NCI-H526 (cell line): ENCODE measurements at places on chromosomes 6 and 20.

DNA sequence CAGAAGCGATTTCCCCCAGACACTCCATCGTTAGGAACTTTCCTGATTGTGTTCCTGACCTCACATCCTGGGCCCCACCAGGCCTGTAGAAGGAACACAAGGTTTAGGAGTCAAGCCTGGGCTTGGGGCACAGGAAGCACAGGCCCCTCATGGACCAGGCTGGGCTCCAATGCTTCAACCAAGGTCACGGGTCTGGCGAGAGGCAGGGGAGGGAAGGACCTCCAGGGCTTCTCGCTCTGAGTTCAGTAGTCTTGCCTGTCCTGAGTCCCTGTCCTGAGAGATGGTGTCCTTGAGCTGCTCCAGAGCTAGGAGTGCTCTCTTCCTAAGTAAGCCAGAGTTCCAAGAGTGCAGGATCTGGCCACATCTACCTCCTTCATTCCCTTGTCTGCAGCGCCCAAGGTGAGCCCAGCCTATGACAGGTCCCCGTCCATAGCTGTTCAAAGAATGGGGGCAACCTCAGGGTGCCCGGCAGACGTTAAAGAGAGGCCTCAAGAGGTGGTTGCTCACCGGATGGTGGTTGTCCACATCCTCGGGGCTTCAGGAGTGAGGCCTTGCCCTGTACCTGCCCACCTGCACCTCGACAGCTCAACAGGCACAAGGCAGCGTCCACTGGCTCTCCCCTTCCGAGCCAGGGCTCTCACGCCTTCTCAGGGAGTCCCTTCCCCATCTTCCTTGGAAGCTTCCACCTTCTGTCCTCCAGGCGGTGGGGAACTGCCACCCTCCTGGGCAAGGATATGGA, 1.6 kb upstream of the TUBB1 start:
- DNase-seq: no peak

DNA sequence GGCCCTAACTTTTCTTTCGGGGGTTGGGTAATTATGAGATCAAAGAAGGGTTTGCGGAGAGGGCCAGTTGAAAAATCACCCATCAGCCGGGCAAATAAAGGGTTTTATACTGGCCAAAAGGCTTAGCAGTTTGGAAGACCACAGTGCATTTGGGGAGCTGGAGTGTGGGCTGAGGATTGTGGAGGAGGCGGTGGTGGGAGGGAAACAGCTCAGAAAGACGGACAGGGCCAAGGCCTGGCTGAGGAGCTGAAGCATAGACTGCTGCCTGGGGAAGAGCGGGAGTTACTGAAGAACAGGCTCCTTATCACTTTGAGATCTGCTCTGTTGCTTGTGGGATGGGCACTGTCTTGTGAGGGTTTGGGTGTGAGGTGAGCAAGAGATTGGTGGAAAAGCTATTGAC, 144.2 kb downstream of the CARMIL1 start:
- DNase-seq: no peak

- no peak for DNase-seq
Measured at GRCh38 chr20:40631119-40631631, 57.9 kb downstream of the MAFB start.

- peak; percentile 81 for DNase-seq
Measured at GRCh38 chr6:38404355-38404754, 235.4 kb downstream of the BTBD9 start.

DNA sequence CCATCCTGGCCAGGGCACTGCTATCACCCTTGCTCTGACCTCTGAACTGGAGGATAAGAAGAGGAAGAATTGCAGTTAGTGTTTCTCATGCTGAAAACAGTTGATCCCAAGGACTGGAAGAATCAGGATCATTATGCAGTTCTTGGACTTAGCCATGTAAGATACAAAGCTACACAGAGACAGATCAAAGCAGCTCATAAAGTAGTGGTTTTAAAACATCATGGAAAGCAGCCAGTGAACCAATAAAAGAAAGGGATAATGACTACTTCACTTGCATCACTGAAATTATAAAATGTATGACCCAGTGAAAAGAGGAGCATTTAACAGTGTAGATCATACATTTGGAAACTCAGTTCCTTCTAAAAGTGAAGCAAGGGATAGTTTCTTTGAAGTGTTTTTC, 47.7 kb downstream of the DNAH8 start:
- DNase-seq: no peak

DNA sequence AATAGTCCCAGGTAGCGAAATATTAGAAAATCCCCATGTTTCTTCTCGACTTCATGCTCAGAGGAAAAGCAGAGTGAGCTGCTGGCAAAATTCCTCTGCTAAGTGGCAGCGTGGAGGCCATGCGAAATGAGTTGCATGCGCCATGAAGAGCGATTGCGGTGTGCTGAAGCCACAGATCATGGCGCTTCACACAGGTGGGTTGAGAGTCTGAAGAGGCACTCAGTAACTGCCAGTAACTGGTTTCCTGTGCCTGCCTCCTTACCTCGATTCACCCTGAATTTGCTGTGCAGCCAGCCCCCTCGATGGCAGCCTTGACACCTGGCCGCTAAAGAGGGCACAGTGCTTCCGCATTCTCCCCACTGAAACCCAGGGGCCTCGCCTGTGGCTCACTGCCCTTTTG, 301.5 kb downstream of the NRN1 start:
- DNase-seq: no peak

DNA sequence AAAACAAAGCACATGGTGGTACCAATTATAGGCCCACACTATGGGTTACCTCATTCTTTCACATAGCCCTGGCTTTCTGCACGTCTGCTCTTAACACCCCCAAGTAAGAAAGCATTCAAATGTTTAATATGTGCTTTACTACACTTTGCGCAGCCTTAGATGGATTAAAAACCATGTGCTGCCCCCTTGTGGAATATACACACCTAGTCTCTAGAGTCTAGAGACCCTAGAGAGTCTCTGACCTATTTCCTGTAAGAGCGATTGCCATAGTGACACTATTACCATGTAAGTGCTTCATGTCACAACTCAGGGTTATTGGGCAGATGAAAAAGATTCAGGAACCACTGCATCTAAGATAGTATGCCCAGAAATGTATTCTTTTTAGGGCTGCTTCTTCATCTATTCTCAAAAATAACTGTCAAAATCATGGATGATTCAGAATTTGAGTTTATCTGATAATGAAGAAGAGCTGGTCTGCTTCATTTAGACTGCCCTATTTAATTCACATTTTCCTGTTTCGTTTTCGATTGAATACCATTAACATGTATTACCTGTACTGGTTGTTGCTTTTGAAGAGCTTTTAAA, 186.3 kb downstream of the ADGB start:
- peak; percentile 83 for DNase-seq

DNA sequence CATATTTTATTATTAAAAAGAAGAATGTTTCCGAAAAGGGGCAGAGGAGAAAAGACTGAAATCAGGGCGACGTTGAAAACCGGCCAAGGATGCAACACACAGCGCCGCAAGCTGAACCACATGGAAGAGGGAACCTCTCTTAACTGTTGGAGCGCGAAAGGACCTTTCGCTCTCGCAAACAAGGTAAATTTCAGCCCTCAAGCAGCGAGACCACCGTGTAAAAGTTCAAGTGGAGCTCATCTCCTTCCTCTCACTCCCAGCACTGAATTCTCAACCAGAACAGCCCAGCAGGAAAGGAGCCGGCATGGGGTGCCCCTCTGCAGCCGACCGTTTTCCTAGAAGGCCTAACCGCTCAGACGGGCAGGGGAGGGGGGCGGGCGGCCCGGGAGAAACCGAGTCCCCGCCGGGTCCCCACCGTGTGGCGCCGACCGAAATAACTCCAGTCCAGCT, 621 bp downstream of the GPR63 start:
- DNase-seq: peak; percentile 33

- DNase-seq: no peak
Measured at GRCh38 chr6:2230659-2231277, 14.6 kb downstream of the GMDS start.

GRCh38 chr6:155264693-155265320, 994 bp downstream of the CLDN20 start:
- DNase-seq: peak; percentile 54

- no peak for DNase-seq
Measured at GRCh38 chr6:77812304-77812703, 159.5 kb downstream of the MEI4 start.
